ENCODE measurements at places on chromosomes 1 and 21.

DNA sequence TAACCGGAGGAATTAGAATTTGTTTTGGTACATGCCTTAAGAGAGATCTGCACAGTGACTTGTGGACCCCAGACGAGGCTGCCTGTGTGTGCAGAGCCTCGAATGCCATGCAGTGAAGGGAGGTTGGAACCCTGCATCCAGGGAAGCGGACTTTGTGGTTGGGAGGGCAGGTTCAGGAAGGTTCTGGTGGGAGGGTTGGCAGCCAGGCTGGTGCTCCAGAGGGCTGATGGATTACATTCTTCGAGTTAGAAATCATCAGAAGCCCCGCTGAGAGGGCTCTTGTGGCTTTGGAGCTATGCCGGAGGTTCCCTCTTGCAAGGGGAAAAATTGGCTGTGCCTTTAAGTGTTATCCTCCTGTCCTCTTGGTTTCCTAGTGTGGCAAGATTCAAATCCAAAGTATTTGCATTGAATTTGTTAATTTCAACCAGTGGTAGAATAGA is 21.1 kb downstream of the ROR1 start:
- DNase-seq: no peak

DNA sequence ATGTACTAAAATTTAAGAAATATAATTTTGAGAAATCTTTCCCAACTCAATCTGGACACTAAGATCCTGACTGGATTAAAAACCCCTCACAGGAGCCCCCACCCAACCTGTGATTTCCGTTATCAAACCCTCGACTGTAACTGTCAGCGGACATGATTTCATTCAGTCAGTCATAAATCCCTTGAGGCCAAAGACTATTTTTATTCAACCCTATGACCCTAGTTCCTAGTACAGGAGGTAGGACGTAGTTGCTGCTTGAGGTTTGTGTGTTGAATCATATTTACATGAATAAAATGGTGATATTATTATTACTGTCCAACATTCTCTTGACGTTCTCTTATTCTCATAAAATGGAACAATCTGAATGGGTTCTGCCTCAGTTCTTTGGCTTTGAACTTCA is 73.1 kb upstream of the DYNLT5 start:
- DNase-seq: no peak

DNA sequence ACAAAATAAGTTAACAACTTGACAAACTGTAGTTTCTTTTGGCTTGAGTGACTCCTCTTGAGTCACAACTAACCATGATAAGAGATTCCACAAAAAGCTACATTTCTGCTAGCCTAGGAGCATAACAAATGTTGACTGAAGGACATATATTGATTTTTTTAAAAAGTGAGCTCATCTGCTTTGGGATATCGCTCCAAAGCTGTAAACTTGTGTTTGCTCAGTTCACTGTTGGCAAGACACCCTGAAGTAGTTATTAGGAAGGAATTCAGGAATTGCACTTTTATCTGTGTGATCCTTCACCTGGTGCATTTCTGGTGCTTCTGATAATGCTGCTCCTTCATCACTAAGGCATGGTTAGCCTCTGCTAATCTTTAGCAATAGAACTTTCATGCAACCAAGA is 23.7 kb downstream of the RWDD3 start:
- DNase-seq: no peak

DNA sequence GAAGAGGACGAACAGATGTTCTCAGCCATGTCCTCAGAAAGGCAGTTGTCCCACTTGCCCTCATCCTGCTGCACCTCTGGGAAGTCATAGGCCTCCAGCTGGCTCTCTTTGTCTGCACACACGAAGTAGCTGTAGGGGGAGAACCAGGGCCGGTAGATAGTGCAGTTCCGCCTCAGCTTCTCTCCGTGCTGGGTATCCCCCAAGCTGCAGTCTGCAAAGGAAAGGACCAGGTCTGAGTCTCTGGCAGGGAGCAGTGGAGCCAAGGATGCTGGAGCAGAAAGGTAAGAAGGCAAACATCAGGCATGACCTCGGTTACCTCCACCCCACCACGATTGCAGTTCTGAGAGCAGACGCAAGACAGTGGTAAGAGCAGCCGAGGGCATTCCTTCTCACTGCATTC is 2.2 kb downstream of the SPATA46 start:
- DNase-seq: no peak

DNA sequence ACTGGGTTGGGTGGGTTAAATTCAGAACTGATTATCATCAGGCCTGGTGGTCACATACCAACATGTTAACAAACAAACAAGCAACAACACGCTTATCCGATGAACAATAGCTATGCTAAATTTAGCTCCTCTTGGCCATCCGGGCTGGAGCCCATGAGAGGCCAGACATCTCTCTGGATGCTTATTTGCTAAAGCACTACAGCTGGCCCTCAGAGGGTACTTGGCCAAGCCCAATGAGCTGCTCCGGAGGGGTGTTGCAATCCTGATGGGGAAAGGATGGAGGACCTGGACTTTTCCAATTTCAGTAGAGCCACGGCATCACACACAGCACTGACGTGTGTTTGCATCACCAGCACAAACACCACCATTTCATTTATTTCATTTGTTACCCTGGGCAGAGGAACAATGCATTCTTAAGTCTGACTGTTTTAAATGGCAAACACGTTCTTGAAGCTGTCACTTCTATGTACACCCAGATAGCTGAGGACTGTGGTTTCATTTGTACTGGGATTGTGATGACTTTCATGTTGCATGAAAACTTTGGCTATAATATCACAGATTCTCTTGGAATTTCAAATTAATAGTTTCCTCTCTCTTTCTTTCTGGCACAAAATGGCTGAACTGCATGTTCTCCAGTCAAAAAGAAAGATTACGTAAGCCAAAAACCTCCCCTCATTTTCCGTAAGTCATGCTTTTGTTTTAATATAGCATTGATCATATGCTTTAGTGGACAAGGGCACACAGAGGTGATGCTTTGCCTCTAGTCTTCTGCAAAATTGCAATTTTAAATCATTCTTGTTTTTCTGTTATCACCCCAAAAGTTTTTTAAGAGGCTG is 359.8 kb upstream of the KAZN start:
- DNase-seq: no peak

DNA sequence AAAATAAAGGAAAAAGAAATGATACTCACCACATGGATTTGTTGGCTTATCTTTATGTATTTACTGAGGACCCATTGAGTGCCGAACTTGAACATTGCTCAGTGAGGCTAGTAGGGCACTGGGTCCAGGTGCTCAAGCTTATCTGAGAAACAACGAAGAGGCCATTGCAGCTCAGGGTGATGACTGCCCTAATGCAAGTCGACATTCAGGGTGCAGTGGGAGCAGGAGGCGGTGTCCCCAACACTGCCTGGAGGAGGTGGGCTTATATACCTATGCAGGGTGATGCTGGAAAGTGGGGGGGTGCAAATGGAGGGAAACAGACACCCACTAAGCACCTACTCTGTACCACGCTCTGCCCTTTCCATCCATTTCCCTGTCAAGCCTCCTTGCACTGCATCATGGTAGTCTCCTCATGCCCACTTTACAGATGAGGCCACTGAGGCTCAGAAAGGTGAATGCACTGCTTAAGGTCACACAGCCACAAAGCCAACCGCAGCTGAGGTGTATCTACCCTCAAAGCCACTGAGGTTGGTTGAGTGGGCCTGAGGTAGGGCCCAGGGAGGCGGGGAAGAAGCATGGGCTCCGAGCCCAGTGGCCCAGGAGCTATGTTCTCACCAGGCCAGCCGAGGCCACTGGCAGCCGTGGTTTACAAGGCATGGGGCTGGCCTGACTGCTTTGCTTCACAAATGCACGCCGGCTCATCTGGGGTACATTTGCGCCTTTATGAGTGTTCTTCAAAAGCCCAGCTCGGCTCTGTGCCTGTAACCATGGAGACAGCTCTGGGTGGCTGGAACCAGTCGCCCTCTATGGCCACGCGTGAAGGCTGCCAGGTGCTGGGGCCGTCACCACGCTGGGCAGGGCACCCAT is 103.8 kb downstream of the EPHB2 start:
- no peak for DNase-seq

DNA sequence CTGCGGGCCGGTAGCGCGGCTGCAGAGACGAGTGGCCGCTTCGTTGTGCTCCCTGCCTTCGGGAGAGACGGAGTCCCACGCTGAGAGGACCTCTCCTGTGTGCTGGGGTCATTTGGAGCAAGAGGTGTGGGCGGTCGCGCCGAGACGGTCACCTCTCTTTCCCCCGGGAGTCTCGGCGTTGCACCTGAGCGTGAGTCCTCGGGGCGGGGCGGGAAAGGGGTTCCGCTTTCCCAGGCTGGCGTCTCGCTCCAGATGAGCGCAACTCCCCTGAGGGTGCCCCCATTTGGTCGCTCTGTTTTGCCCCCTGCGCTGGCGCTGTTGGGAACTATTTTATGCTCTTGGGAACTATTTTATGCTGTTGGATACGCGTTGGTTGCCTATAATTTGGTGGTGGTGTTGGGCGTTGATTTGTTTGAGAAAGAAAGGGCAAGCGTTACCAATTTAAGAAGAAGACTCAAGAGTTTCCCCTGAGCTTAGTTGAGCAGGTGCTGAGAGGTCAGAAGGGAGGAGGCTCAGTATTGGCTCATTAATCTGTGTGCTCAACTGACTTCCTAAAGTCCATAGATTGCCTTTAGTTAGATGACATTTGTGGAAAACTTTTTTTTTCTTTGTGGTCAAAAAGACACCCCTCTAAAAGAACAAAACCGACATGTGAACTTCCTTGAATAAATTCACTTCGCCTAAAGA is 683 bp downstream of the LRRC8B start:
- DNase-seq: peak; percentile 13

- no peak for DNase-seq
These were observed 38.1 kb upstream of the SLAMF9 start for GRCh38 chr1:159992161-159992560.

DNA sequence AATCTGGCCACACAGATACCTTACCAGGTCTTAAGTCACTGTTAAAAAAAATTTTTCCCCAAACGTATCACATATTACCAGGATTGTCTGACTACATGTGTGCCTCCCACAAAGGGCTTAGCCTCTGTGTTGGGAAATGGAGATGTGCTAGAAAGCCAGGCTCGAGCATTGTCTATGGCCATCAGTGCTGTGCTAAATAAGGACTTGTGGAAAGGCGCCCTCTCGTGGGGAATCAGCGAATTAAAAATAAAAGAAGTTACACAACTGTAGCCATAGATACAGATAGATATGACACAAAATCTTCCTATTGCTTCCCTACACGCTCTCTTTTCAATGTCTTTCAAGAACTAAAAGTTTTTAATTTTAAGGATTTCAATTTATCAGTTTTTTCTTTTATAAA is 47.5 kb upstream of the CRNN start:
- peak; percentile 57 for DNase-seq

DNA sequence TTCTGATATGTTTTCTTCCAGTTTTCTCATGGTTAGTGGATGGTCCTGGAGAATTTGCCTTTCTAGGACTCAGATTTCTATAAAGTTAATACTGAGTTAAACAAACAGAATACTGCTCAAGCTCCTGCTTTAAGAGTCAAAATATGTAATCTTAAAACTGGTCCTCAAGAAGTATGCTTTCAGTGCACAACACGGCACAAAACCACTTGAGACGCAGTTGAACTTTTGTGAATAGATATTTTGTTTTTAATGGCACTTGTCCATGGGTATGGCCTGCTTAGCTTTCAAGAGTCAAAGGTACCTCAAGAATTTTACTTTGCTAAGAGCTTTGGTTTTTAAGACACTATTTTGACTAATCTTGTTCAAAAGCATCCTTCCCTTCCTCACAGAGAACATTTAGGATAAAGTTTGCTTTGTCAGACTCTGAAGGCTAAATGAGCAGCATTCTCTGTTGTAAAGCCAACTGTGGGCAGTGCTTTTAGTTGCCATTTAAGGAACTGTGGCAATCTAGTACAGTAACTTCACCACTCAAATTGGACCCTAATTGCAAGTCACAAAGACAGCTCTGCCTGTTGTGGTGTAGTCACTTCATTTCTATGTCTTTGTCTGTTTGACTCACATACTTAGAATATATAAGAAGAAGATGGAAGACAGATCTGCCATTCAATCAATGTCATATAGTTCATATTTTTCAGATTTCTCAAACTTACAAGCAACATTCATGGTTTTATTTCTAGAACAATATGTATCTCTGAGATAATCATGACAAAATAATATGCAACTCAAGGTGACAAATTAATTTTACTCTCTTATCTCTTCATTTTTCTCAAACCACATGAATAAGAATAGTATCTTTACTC is 28.8 kb downstream of the SAMD13 start:
- DNase-seq: no peak

- no peak for DNase-seq
These were observed 50.3 kb downstream of the NUP210L start for GRCh38 chr1:154104433-154105082.

DNA sequence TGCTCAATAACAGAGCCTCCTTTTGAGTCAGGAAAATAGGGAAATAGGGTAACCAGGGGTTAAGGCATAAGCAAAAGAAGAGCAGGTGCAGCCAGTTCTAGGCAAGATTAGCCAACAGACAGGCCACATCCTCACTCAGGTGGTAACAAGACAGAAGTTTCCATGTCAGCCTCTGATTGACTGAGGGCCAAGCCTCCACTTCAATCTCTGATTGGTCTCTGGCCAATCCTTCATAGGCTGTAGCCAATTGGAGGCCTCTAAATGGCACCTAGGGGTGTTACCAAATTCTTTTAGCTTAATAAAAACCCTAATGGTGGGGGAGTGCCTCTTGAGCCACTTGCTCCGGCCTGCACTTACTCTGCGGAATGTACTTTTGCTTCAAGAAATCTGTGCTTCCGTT is 37.2 kb downstream of the LACTBL1 start:
- no peak for DNase-seq

DNA sequence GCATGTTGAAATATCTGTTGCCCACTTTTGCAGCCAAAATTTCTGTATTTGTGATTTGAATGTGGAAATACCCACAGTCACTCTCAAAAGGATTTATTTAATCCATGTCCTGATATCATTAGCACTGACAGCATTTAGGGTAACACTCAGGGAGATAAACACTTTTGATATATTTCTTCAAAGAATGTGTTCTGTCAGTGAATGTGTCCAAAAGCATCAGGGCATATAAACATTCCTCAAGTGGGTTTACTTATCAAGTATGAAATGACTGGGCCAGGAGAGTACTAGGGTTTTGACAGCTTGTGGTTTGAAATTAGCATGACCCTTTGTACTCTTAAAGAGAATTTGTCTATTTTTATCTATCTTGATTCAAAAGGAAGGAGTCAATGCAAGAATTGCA is 1302.1 kb upstream of the ADGRL2 start:
- no peak for DNase-seq

- DNase-seq: peak; percentile 76
These were observed 6.7 kb upstream of the RNASEL start for GRCh38 chr1:182595641-182596240.

GRCh38 chr1:1032424-1032823 is 12.5 kb downstream of the AGRN start:
- DNase-seq: no peak

DNA sequence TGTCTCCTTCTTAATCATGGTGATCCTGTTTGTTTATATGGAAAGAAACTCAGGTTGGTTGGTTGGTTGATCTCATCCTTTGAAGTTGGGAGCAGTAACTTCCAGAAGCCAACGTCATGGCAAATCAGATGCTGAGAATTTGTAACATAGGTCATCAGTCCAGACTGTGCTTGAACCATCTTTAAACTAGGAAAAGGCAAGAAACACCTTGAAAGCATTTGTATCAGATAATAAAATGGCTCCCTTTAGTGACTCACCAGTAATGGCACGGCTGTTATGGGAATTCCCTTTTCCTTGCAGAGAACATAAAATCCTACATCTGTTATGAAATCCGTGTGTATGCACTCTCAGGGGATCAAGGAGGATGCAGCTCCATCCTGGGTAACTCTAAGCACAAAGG is 58.1 kb downstream of the SERBP1 start:
- no peak for DNase-seq

GRCh38 chr1:200364831-200365230 is 45.0 kb downstream of the ZNF281 start:
- no peak for DNase-seq

- no peak for DNase-seq
These were observed 4.6 kb upstream of the TRPM2 start for GRCh38 chr21:44348861-44349260.
